Pulmonary artery endothelial cell (primary cell): ENCODE measurements at places on chromosomes 6 and 20. TPM values are rescaled to one million over a fixed set of nuclear protein-coding genes. Genes with fewer than 3 reads are reported as not detected.

The EYA4 gene
- 0.07 TPM in 1 of 2 replicates, not detected in the other for total RNA-seq

The SIRPD gene
- total RNA-seq, result not detected in 2 replicates

The SAMD3 gene
- total RNA-seq, result not detected in 2 replicates

The TRIM40 gene
- total RNA-seq, result not detected in 2 replicates

The PDYN gene
- total RNA-seq, result not detected in 2 replicates

The SLC22A7 gene
- not detected in 2 replicates for total RNA-seq

The DEFB124 gene
- total RNA-seq, result not detected in 2 replicates

The FILIP1 gene
- total RNA-seq, result 2.3 and 10.5 TPM in 2 replicates

The GFRAL gene
- not detected in 2 replicates for total RNA-seq

The WFDC12 gene
- total RNA-seq, result not detected in 2 replicates

The C6orf52 gene
- 0.26 TPM in 1 of 2 replicates, not detected in the other for total RNA-seq

The LAMP5 gene
- 0.14 and 0.59 TPM in 2 replicates for total RNA-seq

The BNIP5 gene
- total RNA-seq, result not detected in 2 replicates

The ARFGAP1 gene
- 52.6 and 54.5 TPM in 2 replicates for total RNA-seq

The GRM1 gene
- total RNA-seq, result under 0.01 TPM in 2 replicates

The IL20RA gene
- total RNA-seq, result under 0.01 TPM in 1 of 2 replicates, not detected in the other

The OR10C1 gene
- not detected in 2 replicates for total RNA-seq

The OVOL2 gene
- not detected in 2 replicates for total RNA-seq

The SMPD2 gene
- 10.7 and 14.2 TPM in 2 replicates for total RNA-seq

The FUT9 gene
- under 0.01 TPM in 1 of 2 replicates, not detected in the other for total RNA-seq

The BACH2 gene
- 0.26 and 0.39 TPM in 2 replicates for total RNA-seq

The DNMT3B gene
- 4.0 and 4.9 TPM in 2 replicates for total RNA-seq

The PHACTR3 gene
- not detected in 2 replicates for total RNA-seq

The MYL9 gene
- total RNA-seq, result 1.3 and 2.0 TPM in 2 replicates

The ENPP5 gene
- total RNA-seq, result not detected in 2 replicates

The NKX2-4 gene
- total RNA-seq, result not detected in 2 replicates

The MRAP2 gene
- 4.4 and 13.3 TPM in 2 replicates for total RNA-seq

The RIMS4 gene
- total RNA-seq, result not detected in 2 replicates

The EDN3 gene
- total RNA-seq, result not detected in 2 replicates

The CTNNBL1 gene
- 45.8 and 58.6 TPM in 2 replicates for total RNA-seq

The TUBB1 gene
- not detected in 2 replicates for total RNA-seq

The HLA-DQA1 gene
- total RNA-seq, result not detected in 2 replicates

The WFDC10B gene
- total RNA-seq, result not detected in 2 replicates

The ARMC2 gene
- total RNA-seq, result 0.99 and 1.1 TPM in 2 replicates

The CST4 gene
- total RNA-seq, result not detected in 2 replicates
